Esophagus (tissue), 2 donors: ENCODE measurements at places on chromosomes 3 and 15. TPM values are rescaled to one million over a fixed set of nuclear protein-coding genes. Genes with fewer than 3 reads are reported as not detected.

BCL2A1 gene
- polyA plus RNA-seq: 0.89 TPM

KBTBD12 gene
- polyA plus RNA-seq: 0.06 TPM

ARRDC4 gene
- 4.5 TPM for polyA plus RNA-seq

OR5K2 gene
- not detected for polyA plus RNA-seq

SLCO3A1 gene
- polyA plus RNA-seq: 18.2 TPM

C2CD4B gene
- 0.29 TPM for polyA plus RNA-seq

SV2B gene
- 0.02 TPM for polyA plus RNA-seq

CFAP92 gene
- 0.66 TPM for polyA plus RNA-seq
